ENCODE measurements at places on chromosomes 4 and X.

GRCh38 chr4:7336732-7337131, 98.0 kb downstream of the PSAPL1 start:
- DNase-seq = no peak

DNA sequence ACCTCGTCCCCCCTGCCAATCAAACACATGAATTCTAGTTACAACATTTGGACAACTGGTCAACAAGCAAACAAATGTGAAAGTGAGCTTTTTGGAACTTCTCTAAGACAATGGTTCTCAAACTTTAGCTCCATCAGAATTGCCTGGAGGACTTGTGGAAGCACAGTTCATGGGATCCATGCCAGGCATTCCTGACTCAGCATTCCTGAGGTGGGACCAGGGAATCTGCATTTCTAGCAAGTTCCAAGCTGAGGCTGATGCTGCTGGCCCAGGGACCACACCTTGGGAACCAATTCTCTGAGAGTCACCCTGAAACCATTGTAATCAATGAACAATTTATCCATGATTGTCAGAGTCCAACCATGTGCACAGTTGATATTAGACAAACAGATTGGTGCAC, 43.8 kb upstream of the PRPS2 start:
- no peak for DNase-seq

- DNase-seq = no peak
Observed at GRCh38 chrX:7179446-7179845, 31.5 kb upstream of the PUDP start.

DNA sequence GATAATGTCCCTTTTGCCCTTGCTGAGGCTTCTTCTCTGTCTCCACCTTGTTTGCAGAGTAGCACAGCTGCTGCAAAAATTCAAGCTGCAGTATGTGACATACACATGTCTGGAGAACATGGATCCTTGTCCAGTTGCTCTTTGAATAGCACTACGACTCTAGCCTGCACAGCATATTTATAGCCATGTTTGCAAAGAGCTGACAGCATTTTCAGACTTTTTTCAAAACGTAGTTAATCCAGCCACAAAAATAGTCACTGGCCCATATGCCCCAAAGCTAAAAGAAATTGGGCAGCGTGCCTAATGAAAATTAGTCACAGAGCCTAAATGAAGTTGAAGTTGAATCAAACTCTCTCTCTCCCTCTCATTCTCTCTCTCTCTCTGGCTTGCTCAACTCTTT, 17.5 kb downstream of the SLC16A2 start:
- DNase-seq = no peak

GRCh38 chr4:17492058-17492741, 19.7 kb downstream of the QDPR start:
- DNase-seq = no peak

DNA sequence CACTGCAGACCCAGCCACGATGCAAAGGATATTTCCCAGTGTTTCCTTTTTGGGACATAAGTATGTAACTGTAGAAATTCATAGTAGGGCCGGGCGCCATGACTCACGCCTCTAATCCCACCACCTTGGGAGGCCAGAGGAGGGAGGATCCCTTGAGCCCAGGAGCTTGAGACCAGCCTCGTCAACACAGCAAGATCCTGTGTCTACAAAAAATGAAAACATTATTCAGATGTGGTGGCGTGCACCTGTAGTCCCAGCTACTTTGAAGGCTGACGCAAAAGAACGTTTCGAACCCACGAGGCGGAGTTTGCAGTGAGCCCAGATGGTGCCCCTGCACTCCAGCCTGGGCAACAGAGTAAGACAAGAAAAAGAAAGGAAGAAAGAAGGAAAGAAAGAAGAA, 49.2 kb downstream of the CRLF2 start:
- DNase-seq = no peak

GRCh38 chr4:116143198-116143597, 942.2 kb downstream of the TRAM1L1 start:
- no peak for DNase-seq

GRCh38 chr4:116872308-116872707, 213.1 kb downstream of the TRAM1L1 start:
- no peak for DNase-seq

DNA sequence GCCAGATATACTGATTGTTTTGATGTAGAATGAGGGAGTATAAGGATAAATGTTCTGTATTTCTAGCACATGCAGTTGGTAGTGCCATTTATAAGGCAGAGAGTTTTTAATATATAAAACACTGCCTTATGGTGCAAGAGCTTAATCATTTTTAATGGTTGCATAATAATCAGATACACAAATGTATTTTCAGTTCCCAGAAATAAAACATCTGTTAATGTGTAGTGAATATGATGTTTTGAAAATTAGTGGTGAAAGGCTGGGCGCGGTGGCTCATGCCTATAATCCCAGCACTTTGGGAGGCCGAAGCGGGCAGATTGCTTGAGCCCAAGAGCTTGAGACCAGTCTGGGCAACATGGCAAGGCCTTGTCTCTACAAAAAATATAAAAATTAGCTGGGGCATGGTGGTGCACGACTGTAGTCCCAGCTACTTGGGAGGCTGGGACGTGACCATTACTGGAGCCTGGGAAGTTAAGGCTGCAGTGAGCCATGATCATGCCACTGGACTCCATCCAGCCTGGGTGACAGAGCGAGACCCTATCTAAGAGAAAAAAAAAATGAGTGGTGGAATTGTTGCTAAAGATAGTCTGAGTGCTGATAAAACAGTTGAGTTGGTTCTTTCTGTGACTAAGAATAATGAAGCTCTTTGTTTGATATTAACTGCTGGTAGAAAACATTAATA, 29.3 kb downstream of the CLCN3 start:
- no peak for DNase-seq

DNA sequence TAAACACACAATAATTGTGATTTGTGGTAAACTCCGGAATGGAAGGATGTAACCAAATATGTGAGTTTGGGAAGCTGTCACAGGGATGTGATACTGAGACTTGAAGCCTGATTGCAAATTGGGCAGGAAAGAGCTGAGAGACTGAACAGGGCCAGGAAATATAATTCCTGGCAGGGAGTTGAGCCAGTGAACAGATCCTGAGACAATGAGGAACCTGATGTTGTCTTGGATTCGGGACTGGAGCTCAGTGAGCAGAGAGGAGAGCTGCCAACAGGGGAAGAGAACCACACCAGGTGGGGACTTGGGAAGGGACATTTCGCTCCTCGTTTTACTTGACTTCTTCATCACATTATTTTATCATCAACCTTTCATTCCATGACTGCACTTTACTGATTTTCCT, 386.0 kb downstream of the TLL1 start:
- DNase-seq = no peak

- DNase-seq = no peak
Observed at GRCh38 chr4:16916031-16916430, 17.6 kb upstream of the LDB2 start.

- no peak for DNase-seq
Observed at GRCh38 chrX:131262738-131263679, 26.1 kb downstream of the IGSF1 start.

DNA sequence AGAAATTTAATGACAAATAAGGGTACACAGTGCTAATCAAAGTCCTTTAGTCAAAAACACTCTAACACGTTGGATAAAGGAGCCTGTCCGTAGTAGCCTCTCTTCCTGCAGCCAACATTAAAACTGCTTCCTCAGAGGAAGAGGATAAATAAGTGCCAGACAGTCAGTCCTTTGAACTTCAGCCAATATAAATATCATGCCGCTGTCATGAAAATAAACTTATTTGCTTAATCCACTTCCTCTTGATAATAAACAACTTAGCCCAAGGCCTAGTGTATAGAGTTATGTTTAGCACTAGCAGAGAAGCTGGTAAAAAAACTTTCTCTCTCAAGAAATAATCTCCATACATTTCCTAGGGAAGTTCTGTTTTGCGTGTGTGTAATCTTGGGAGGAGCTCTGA, 196.7 kb downstream of the HS3ST1 start:
- no peak for DNase-seq

- DNase-seq = no peak
Observed at GRCh38 chr4:30962939-30963338, 242.8 kb downstream of the PCDH7 start.

DNA sequence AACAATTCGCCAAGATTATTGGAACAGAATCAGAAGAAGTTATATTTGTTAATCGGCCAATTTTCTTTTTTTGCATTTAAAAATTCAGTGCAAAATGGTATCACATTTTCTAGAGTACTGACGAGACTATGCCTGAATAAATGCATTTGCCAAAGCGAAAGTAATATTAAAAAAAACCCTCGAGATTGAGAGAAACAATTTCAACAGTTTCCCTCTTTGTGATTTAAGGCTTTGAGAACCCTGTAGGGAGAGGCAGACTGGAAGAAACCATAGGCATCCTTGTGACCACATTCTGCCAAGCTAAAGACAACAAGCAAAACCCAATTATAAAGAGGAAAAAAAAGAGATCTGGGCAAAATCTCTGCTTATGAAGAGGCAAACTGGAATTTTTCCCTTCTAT, 218.1 kb upstream of the GK2 start:
- no peak for DNase-seq

- DNase-seq = no peak
Observed at GRCh38 chrX:39459952-39460351, 637.8 kb downstream of the BCOR start.

GRCh38 chrX:154000051-154000450, 19.7 kb downstream of the IRAK1 start:
- DNase-seq = no peak

GRCh38 chr4:20621476-20621875, 78.8 kb upstream of the PACRGL start:
- DNase-seq = no peak

DNA sequence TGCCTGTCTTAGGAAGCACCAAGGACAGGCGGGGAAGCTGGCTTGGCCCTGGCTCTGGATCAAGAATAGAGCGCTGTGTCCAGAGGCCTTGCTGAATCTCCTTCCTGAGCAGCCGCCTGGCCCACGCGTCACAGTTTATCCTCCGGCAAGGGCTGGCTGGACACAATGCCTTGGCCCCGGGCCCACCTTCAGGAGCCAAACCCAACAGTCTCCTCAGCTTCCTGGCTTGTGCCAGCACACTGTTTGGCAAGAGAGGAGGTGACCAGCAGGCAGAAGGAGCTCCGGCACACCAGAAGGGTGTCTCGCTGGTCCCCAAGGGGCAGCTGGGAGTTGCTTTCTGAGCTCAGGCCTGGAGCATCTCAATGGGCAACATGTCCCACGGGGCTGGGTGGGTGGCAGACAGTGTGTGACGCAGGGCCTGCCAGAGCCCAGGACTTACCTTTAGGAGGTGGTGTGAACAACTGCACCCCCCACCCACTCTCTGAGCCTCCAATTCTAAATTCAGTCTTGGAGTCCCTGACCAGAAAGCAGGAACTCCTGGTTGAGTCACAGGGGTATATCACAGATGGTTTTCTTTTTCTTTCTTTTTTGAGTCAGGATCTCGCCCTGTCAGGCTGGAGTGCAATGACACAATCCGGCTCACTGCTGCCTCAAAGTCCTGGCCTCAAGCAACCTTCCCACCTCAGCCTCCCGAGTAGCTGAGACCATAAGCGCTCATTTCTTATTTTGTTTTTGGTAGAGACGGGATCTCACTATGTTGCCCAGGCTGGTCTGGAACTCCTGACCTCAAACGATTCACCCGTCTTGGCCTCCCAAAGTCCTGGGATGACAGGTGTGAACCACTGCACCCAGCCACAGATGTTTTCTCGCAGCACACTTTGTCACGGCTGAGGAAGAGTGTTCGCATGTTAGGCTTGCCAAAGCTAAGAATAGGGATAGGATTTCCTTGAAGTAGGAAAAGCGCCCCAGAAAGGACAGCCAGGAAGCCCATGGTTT, 361.2 kb downstream of the BCOR start:
- DNase-seq = no peak

DNA sequence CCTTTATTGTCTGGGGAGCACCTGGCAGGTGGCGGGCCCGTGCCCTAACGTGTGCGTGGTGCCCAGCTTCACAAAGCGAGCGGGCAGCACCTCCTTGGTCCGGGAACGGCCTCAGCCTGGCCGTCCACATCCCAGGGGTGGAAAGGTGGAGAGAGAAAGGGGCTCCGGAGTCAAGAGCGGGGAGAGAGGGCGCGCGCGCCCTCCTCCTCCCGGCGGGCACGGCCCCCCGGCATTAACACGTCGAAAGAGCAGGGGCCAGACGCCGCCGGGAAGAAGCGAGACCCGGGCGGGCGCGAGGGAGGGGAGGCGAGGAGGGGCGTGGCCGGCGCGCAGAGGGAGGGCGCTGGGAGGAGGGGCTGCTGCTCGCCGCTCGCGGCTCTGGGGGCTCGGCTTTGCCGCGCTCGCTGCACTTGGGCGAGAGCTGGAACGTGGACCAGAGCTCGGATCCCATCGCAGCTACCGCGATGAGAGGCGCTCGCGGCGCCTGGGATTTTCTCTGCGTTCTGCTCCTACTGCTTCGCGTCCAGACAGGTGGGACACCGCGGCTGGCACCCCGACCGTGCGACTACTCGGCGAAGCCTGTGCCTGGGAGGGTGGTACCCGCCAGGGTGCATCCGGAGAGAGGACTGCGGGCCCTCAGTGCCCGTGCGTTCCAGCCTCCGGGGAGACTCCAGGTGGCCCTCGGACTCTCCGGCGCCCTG, at the start of gene KIT:
Gene KIT, plus strand, starts transcription at position 407 of the 701 bp plus-strand sequence. Its CDS starts 58 bp downstream, at position 465.
- no peak for DNase-seq

GRCh38 chr4:126354784-126355183, 1040.0 kb downstream of the FAT4 start:
- no peak for DNase-seq

GRCh38 chr4:156158747-156159146, 205.1 kb upstream of the CTSO start:
- no peak for DNase-seq

- no peak for DNase-seq
Observed at GRCh38 chr4:24145591-24145990, 255.7 kb upstream of the PPARGC1A start.

- no peak for DNase-seq
Observed at GRCh38 chr4:53558065-53558801, 33.1 kb downstream of the LNX1 start.

DNA sequence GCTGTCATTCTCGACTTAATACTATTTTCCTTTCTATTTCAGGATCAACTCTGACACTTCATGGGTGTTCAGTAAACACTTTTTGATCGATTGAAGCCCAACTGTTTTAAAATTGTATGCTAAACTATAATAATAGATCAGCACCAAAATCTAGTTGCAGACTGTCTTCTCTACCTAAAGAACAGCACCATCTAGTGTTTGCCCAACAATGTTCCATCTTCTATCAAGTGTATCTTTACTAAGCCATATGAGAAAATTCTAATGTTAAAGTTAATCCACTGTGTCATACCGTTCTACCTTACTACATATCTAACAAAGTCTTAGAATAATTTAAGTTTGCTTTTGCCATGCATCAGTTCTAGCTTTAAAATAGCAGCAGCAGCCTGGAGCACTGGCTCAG, 113.0 kb upstream of the PRDX4 start:
- no peak for DNase-seq

DNA sequence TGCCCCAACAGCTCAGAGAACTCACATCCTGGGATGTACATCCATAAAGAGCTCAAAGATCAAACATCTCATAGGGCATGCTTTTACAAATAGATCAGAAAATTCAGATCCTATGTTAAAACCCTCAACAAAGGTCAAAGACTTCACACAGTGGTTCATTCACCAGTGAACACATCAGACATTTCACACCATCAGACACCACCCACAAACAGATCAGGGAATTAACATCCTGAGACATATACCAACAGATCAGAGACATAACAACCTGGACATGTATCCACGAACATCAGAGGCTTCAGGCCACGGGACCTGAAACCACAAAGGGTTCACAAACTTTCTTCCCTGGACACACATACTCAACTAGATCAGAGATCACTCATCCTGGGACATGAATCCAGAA, 23.4 kb downstream of the SUV39H1 start:
- DNase-seq = no peak

Measured in activated T-helper 1 cell treated with anti-CD3 and anti-CD28 coated beads, Interleukin-2, amount 50 U/mL, for 16 hours (primary cell).